Skin of body (tissue), 3 donors: ENCODE measurements at places on chromosomes 1 and 21. TPM values are rescaled to one million over a fixed set of nuclear protein-coding genes. Genes with fewer than 3 reads are reported as not detected.

AMY1A gene
- not detected for total RNA-seq

CRTC2 gene
- total RNA-seq: 5.1 TPM

A3GALT2 gene
- total RNA-seq: not detected

PRKCZ gene
- 10.8 TPM for total RNA-seq

- no peak for DNase-seq
Measured at GRCh38 chr1:20634594-20635084, 1.4 kb downstream of the PINK1 start.

GRCh38 chr1:209276321-209276720 lies 307.2 kb upstream of the CAMK1G start:
- no peak for DNase-seq

USP21 gene
- 8.4 TPM for total RNA-seq

- no peak for DNase-seq
Measured at GRCh38 chr21:41895643-41896493, 16.7 kb upstream of the PRDM15 start.

- DNase-seq: no peak
Measured at GRCh38 chr1:107659961-107660360, 305.0 kb downstream of the VAV3 start.

FAM72B gene
- total RNA-seq: 2.6 TPM

ZMYND12 gene
- 0.30 TPM for total RNA-seq

- peak; percentile 95 for DNase-seq
Measured at GRCh38 chr1:234612352-234613127, 2.6 kb upstream of the IRF2BP2 start.

- no peak for DNase-seq
Measured at GRCh38 chr1:74197255-74197654, 721 bp downstream of the LRRIQ3 start.

GRCh38 chr1:6491966-6492365 lies 499 bp upstream of the PLEKHG5 start:
- DNase-seq: no peak

DNA sequence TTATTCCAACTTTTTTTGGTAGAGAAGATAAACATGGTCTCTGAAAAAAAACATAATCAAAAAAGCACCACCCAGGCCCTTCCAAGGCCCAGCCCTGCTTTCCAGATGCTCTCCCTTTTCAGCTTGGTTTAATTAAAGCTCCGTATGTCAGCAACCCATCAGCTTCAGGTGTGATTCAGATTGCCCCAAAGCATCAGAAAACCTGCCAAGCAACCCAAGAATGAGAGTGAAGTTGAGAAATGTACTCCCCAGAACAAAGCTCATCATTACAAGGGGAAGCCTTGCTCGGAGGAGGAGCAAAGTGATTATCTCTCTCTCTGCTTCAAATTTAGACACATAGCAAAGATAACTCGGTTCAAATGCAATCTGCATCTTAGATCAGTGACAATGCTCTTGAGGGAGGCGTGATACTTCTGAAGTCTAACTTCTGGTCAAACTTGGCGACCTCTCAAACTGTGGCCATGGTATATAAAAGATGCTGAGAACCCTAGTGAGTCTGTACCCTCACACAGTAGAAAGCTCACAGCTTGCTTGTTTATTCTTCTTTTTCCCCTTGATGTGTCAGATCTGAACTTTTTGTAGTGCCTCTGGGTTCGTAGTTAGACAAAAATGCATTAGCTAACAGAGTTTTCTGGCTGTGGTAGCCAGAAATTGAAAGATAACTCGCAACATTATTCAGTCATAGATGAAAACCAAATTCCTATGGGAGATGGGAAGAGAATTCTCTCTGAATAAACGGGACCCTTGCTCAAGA lies 63.3 kb upstream of the ZC3H11B start:
- DNase-seq: peak; percentile 28

GRCh38 chr1:243598433-243598832 lies 251.6 kb downstream of the AKT3 start:
- DNase-seq: no peak

GRCh38 chr1:8481650-8482380 lies 163.9 kb downstream of the SLC45A1 start:
- DNase-seq: no peak

GJA5 gene
- 5.3 TPM for total RNA-seq

DNA sequence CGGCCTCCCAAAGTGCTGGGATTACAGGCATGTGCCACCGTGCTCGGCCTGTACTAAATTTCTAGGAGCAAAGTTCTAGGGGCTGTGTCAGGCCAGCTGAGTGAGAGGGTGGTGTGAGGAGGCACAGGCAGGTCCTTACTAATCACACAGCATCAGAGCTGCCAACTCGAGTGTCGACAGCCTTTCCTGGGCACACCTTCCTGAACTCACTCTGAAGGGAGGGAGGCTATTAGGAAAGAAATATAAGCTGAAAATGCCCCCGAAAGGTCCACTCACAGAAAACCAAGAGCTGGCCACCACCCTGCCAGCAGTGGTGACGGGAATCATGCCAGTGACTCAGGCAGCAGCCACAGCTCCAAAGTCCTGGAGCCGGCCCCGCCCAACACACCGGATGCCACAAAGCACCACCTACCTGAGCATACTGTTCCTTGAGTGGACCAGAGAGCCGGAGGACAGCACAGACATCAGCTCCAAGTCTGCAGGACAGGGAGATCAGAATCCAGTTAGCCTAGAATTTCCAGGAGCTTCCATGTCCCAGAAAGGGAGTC lies 4.5 kb downstream of the PMVK start:
- no peak for DNase-seq

- DNase-seq: no peak
Measured at GRCh38 chr1:212651977-212652376, 43.4 kb downstream of the ATF3 start.

DNA sequence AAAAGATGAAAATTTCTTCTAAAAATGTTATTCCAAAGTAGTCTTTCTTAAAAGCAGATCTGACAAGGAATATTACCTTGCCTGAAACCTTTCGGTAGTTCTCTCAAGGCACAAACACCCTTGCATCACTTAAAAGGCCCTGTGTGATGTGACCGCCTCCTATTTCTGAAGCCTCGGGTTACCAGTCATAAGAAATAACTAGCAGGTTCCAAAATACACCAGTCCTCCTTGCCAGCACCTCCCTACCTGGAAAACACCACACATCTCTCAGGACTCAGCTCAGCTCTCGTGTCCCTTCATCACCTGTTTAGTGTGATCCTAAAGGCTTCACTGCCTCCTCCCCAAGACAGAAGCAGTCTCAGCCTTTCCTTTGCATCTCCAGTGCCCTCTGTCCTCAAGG lies 35.7 kb downstream of the SERBP1 start:
- DNase-seq: no peak

DNA sequence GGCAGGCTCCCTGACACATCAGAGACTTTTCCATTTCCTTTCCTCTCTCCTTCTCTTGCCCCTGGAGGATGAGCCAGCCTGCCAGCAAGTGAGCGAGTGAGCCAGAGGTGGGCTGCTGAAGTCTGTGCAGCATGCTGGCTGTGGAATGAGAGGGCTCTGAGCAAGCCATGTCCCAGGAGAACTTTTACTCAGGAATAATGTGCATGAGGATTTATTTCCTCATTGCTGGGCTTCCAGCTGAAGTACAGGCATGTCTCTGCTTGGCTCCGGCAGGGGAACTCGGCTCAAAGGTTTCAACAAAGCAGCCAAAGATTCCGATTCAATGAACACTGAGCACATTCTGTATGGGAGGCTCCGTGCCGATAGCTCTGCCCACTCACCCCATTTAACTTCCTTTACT lies 43.7 kb downstream of the UBIAD1 start:
- DNase-seq: peak; percentile 38

- DNase-seq: no peak
Measured at GRCh38 chr1:53015508-53015860, 46.5 kb upstream of the PODN start.

C1orf226 gene
- total RNA-seq: 1.5 TPM

GRCh38 chr1:112579801-112580510 lies 39.0 kb downstream of the ST7L start:
- peak; percentile 38 for DNase-seq

NTRK1 gene
- total RNA-seq: 0.20 TPM

SPRR2F gene
- total RNA-seq: not detected

EDARADD gene
- 3.0 TPM for total RNA-seq

DNA sequence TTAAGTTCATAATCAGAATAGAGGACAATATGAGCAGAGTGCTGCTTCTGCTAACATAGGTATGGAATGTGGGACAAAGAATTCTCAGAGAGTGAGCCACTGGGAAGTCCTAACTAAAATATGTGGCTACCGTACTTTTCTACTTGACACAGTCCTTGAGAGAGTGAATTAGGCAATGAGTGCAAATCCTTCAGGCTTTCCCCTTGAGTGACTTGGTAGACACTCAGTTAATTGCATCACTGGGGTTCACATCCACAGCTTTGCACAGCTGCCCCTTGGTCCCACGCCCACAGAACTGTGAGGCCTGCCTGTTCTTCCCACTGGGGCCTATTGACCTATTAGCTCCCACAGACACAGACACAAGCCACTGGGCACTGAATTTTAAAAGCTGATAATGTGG lies 40.5 kb upstream of the PAXBP1 start:
- DNase-seq: no peak

DNA sequence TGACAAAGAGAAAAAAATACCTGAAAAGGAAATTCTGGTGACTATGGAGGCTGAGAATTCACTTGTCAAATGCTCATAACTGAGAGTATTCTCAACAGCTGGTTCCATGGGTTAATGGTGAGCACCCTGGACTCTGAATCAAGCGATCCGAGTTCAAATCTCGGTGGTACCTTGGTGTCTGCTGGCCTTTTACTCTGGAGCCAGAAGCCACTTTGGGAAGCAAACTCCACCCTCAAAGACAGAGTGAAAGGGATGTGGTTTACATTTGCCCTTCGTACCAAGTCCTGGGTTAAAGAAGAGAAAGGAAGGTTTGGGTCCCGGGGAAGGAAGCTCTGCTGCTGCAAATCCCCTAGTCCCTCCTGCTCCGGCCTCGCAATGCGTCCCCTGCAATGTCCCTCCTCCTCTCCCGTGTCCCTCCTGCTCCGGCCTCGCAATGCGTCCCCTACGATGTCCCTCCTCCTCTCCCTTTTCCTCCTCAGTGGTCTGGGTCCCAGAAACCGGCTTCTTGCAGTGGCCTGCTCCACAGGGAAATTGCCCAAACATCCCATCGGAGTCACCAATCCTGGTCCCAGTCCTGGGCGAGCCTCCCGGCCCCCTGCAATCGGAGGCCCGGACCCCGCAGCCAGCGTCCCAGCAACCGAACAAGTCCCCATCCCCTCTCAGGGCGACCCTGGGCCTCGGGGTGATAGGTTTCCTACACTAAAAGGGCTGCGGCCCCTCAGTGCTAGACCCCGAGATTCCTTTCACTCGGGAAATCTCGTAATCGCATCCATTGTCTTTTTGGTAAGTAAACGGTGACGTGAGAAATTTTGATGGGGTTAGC lies 129.4 kb downstream of the PPIAL4G start:
- DNase-seq: no peak

- no peak for DNase-seq
Measured at GRCh38 chr1:208213786-208214185, 30.4 kb downstream of the PLXNA2 start.

DNA sequence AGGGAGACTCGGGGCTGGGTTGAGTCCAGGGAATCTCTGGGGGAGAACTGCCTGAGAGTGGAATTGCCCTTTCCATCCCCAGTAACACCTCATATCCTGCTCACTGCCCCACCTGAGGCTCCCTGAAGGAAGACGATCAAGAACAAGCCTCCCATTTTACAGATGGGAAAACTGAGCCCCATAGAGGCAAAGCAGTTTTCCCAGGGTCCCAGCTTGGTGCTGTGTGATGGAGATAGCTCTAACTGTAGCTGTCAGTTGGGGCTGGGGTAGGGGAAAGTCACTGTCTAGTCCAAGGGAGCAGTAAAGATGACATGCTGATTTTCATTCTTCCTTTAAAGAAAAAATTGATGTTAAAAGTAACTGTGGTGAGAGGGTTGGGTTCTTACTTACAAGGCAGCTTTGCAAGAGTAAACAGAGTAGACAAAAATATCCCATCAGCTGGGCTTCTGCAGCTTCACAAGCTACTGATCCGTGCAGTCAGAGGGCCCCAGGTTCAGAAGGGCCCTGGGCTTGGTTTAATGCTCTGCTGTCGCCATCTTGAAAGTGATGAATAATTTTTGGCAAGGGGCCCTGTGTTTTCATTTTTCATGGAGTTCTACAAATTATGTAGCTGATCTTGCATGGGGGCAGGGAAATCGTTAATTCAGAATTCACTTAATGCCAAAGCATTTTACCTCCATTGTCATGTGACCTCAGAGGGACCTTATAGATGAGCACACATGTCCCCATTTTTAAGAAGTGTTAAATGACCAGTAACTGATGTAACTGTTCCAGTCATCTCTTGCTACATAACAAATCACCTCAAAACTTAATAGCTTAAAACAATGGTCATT lies 17.6 kb upstream of the TNFRSF1B start:
- no peak for DNase-seq

DNA sequence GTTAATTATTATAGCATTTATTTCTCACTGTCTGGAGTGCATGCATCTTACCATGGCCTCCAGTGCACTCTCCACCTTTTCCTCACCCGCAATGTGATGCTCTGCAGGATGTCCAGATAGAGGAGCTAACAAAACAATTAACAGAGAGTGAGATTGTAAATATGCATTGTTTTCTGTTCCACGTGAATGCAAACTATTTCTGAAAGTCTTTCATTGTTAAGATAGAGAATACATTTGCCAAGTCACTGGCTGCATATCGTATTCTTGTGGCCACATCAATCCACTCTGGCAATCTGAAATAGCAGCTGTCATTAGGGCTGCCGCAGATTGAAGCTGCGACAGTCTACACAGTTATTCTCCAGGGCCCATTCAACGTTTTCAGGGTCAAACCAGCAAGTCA lies 143.8 kb downstream of the DUSP10 start:
- DNase-seq: no peak
